Stimulated activated CD4-positive, alpha-beta T cell treated with anti-CD3 and anti-CD28 coated beads, Interleukin-4, amount 100 ng/mL, for 48 hours (primary cell): ENCODE measurements at places on chromosomes 13 and 19.
A peak's percentile ranks its signal among the peaks of the same experiment; 100 is the strongest.

DNA sequence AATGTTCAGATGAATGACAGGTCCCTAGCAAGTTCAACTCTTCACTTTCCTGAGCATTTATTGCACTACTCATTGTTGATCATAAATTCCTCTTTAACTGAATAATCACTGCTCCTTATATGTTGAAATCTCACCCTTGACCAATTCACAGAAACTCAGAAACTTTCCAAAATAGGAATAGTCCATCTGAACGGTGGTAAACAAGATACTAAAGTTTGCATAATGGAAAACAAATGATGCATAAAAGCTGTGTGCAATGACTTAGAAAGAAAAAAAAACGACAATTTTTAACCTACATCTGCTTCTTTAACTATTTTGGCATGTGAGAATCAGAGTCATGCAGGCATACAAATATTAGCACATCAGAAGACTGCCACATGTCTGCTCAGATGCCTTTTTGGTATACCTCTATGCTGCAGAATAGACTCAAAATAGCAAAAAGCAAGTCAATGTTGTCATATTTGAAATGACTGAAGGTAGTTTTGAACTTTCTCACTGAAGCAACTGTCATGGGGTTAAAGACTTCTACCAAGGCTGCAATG is 34.8 kb downstream of the SLC10A2 start:
- DNase-seq: no peak

DNA sequence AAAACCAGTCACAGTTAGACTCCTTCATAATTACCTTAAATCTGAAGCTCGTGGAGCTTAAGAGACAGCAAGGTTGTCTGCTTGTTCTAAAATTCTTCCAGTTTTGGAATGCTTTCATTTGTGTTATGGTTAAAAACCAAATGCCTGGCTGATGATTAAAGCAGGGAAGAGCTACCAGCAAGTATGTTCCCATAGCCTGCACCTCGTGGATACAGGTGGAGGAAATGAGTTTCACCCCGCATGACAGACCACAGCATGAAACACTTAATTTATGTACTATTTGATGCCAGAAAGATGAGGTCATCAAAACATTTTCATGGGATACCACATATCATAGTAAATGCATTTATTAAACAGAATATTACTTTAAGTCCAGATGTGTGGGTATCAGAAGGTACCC is 416 bp upstream of the DOCK9 start:
- DNase-seq: no peak

- peak; percentile 52 for DNase-seq
Measured at GRCh38 chr19:29714953-29715700, at the start of gene C19orf12. Gene C19orf12, minus strand, starts transcription at chr19:29715261. Its CDS starts 6,848 bp downstream, at chr19:29708413.

DNA sequence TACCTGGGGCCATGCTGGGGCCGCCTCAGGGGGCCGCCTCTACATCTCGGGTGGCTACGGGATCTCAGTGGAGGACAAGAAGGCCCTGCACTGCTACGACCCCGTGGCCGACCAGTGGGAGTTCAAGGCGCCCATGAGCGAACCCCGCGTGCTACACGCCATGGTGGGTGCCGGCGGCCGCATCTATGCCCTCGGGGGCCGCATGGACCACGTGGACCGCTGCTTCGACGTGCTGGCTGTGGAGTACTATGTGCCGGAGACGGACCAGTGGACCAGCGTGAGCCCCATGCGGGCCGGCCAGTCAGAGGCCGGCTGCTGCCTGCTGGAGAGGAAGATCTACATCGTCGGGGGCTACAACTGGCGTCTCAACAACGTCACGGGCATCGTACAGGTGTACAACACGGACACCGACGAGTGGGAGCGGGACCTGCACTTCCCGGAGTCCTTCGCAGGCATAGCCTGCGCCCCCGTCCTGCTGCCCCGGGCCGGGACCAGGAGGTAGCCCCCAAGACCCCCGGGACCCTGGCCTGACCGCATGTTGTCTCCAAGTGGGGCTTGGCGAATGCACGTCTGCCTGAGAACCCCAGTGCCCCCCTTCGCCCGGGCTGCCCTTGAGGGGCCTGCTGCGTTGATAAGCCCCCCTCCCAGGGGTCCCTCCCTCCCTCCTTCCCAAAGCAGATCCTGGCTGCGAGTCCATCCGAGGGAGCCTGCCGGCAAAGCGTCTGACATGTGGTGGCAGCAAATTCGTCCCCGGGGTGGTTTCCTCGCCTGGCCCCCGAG is 14.5 kb upstream of the CRTC1 start:
- no peak for DNase-seq

- DNase-seq: no peak
Measured at GRCh38 chr19:3096902-3097326, 2.8 kb downstream of the GNA11 start.

DNA sequence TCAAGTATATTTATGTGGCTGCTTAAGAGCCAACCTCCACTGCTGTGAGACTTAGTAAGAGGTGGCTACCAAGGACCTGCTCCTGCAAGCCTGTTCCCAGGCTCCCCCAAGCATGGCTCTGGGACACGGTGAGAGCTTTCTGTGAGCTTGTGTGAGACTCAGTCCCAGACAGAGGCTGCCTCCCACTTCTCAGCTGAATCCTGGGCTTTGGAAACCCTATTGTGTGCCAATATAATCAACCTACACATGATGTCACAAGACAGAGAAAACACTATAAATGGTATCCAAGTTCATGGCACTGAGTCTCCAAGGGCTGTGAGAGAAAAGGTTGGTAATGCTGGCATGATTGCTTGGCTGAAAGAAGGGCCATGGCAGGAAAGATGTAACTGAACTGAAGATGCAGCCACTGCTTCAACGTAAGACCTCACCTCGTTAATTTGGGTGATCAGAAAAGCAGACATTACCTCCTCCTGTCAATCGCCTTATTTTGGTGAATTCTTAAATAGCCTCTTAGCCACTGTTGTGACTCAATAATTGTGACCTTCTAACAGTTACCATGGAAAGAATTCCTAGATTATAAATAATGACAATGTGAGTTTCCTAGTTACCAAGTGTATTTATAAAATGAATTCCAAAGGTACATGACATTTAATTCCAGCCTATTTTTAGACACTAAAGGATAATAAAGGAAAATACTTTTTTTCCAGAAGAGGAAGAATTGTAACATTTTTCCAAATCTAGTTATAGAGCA is 332.0 kb downstream of the IRS2 start:
- no peak for DNase-seq

GRCh38 chr13:98511435-98511834 is 65.5 kb downstream of the STK24 start:
- DNase-seq: no peak

- peak; percentile 46 for DNase-seq
Measured at GRCh38 chr19:41575998-41576397, at the start of gene CEACAM21. Gene CEACAM21, plus strand, starts transcription at chr19:41576166. Its CDS starts 109 bp downstream, at chr19:41576275.

- peak; percentile 83 for DNase-seq
Measured at GRCh38 chr19:49555600-49556411, 24.6 kb downstream of the NOSIP start.

DNA sequence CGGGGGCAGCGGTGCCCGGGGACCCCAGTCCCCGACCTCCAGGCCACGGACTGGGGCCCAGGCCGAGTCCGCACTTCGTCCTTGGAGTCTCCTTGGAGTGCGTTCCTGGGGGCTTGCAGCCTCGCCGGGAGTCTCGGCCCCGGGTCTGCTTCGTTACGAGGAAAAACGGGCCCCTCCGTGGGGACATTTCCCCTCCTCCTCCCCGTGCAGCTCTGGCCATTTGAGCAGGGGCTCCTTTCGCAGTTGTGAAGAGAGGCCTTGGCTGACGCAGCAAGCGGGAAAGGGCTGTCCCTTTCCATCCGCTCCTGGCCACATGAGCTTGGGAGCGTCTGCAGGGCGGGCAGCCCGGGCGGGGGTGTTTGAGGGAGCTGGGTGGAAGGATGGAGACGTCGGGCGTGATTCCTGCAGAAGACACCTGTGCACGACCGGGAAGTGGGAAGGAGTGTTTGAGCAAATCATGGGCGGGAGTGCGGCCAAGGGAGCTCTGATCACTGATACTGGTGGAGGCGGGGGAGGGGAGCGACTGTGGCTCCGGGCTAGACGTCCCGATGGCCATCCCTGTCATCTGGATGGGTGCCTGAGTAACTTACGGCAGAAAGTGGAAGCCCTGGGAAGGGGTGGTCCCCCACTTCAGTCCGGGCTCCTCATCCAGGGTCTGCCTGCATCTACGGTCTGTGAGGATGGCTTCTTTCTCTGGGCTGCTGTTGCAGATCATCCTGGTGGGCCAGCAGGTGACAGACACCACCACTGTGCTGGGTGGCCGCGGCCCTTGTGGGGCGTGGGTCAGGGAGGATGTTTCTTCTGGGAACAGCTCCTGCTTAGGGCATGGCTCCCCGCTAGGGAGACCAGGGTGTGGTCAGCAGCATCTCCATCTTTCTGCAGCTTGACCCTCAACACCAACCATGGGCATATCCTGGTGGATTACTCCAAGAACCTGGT is 736 bp downstream of the GPI start:
- no peak for DNase-seq

GRCh38 chr13:29855009-29855408 is 4.6 kb upstream of the UBL3 start:
- no peak for DNase-seq

GRCh38 chr13:49996161-49996915 is 504 bp upstream of the TRIM13 start:
- DNase-seq: peak; percentile 78

DNA sequence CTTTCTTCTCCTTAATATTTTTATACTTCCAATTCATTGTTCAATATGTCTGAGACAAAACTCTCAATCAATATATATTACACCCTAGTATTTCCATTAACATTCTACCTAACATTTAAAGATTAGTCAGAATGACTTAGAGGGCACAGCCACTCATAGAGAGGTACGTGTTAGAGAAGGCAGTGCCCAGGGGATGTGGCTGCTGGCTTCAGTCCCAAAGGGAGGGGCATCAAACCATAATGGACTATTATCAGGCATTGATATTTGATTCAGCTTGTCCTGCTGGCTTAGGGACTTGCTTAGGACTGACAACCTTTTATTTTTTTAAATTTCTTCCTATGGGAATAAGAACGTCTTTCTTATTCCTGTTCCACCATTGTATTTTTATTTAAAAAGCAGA is 1392.0 kb upstream of the ATXN8OS start:
- no peak for DNase-seq

GRCh38 chr13:60772726-60773125 is 375.7 kb downstream of the TDRD3 start:
- DNase-seq: no peak

DNA sequence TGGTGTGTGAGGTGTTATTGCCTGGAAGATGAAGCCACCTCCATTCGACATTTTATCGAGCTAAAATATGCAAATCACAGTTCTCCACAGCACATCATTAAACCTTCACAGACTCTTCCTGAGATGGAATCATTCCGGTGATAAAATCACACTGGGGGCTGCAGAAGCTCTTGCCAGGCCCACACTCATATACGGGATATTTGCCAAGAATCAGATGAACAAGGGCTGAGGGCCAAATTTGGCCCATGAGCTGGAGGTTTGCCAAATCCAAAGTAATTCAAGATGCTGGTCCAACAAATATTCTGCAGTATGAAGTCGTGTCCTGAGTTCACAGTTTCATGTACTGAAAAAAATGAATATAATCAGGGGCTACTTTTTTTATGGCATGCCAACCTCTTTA is 16.7 kb upstream of the RXFP2 start:
- no peak for DNase-seq

- DNase-seq: no peak
Measured at GRCh38 chr19:29271911-29272310, 59.0 kb upstream of the UQCRFS1 start.

GRCh38 chr13:37212826-37213225 is 107.4 kb upstream of the CSNK1A1L start:
- no peak for DNase-seq

DNA sequence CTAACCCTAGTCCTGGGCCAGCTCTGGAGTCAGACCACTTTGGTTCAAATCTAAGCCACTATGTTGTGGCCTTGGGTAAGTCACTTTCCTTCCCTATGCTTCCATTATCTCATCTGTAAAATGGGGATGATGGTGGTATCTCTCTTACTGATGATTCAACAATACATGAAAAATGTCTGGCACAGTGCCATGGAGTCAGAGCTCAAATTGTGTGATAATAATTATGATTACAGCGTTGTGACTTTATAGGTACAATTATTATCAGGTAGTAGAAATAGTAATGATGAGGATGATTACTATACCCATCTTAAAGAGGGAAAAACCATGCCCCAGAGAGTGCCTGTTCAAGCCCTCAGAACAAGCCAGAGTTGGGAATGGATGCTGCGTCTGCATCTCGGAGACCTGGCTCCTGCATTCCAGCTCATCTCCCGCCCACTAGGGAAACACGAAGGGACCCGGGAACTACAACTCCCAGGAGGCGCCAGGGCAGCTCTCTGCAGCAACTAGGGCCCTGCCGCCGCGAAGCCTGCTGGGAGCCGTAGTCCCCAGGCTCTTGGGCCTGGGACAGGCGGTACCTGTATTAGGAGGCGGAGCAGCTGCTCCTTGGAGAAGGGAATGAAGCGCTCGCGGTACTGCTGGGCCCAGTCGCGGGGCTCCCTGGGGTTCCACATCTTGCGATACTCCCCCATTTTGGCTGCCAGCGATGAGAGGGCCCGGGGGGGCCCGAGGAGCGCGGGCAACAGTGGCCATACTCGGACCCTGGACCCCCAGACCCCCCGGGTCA is 832 bp downstream of the TMEM143 start:
- DNase-seq: peak; percentile 88

DNA sequence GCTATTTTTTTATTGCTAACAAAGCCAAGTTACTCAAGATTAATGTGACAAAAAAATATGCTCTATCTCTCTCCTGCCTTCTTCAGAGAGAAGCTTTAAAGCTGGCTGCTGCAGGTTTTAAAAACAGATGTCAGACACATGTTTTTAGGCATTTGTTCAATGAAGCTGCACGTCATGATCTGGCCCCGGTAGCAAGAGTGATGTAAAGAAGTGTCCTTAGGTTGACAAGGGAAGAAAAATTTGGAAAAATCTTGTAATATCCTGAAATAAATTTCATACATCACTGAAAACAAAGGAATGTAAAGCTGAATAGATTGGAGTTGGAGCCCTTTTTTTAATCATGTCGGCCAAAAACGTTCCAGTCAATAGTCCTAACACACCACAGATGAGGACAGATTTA is 531.4 kb upstream of the NBEA start:
- DNase-seq: no peak

DNA sequence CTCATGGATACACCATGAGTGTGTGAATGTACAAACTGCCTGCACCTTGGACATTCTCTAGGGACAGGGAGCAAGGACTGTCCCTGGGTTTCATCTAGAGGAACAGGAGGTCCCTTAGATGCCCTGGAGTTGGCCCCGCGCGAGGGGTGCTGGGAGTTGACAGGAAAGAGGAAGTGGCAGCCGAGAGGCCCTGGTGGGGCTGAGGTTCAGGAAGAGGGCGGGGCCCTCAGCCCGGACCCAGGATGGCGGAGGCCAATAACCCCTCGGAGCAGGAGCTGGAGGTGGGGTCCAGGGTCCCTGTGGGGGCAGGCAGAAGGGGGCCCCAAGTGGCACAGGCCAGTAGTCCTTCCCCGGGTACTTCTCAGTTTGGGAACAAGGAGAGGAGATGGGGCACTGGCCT is 6.9 kb downstream of the PKN1 start:
- DNase-seq: peak; percentile 78

- no peak for DNase-seq
Measured at GRCh38 chr13:112983428-112984196, 14.6 kb downstream of the MCF2L start.

- no peak for DNase-seq
Measured at GRCh38 chr13:99977334-99977911, 4.2 kb upstream of the ZIC2 start.

GRCh38 chr13:37889820-37890219 is 20.2 kb upstream of the TRPC4 start:
- DNase-seq: no peak
